Left ventricle myocardium superior (tissue), 1 donor: ENCODE measurements at places on chromosomes 3 and 15. TPM values are rescaled to one million over a fixed set of nuclear protein-coding genes. Genes with fewer than 3 reads are reported as not detected.

DNA sequence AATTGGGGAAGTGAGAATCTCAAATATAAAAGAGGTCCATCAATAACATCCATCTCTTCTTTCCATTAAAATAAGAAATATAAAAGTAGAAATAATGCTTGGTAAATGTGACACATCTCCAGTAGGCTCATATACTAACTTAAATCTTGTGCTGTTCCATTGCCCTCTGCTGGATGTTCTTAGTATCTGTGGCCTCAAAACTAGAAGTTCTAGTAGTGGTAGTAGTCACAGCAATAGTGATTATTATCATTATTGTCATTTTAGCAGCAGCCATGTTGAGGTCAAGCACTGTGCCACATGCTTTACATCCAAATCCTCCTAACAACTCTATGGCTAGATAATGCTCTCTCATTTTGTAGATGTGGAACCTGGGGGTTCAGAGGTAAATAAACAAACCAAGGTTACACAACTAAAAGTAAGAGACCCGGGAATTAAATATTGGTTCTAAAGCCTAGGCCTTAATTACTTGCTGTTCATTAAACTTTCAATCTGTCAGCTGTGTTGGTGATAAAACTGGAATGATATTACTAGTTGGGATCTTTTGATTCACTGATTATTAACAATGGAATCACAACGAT, 20.2 kb upstream of the BTLA start:
- DNase-seq = no peak

- no peak for DNase-seq
Observed at GRCh38 chr3:123765475-123766128, 118.5 kb downstream of the MYLK start.

SEMA3B gene
- total RNA-seq = 20.6 TPM

DNA sequence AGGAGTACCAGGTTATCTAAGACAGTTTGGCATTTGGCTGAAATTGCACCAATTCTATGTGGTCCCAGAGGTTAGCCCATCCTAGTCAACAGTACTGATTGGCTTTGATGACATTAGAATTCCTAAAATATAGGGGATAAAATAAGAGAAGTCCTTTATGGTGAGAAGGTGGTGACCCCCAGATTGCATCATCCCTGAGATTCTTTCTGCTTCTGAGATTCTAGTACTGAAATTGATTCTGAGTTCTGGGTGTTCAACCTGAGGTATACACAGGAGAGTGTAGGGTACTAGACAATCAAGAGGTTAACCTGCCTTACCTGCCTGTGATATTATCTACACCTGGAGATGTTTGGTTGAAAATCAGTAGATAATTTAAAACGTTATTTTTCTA, 140.9 kb upstream of the MRPS22 start:
- DNase-seq = no peak

DNA sequence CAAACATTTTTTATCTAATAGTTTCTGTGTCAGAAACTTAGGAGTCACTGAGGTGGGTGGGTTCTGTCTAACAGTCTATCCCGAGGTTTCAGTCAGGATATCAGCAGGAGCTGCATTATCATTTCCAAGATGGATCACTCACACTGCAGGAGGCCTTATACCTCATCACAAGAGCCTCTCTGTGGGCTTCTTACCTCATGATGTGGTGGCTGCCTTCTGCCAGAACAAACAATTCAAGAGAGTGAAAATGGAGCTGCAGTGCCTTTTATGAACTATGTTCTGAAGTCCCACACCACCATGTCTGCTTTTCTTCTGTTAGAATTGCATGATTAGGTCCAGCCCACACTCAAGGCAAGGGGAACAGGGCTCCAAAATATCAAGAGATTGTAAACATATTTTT, 27.9 kb downstream of the RFX7 start:
- DNase-seq = no peak

- no peak for DNase-seq
Observed at GRCh38 chr3:46440531-46441294, 24.0 kb downstream of the LTF start.
